GM23248 (cell line): ENCODE measurements at places on chromosomes 2 and 18. TPM values are rescaled to one million over a fixed set of nuclear protein-coding genes. Genes with fewer than 3 reads are reported as not detected.

- DNase-seq, result peak; percentile 41
Measured at GRCh38 chr2:203787979-203788378, 79.6 kb upstream of the CTLA4 start.

DNA sequence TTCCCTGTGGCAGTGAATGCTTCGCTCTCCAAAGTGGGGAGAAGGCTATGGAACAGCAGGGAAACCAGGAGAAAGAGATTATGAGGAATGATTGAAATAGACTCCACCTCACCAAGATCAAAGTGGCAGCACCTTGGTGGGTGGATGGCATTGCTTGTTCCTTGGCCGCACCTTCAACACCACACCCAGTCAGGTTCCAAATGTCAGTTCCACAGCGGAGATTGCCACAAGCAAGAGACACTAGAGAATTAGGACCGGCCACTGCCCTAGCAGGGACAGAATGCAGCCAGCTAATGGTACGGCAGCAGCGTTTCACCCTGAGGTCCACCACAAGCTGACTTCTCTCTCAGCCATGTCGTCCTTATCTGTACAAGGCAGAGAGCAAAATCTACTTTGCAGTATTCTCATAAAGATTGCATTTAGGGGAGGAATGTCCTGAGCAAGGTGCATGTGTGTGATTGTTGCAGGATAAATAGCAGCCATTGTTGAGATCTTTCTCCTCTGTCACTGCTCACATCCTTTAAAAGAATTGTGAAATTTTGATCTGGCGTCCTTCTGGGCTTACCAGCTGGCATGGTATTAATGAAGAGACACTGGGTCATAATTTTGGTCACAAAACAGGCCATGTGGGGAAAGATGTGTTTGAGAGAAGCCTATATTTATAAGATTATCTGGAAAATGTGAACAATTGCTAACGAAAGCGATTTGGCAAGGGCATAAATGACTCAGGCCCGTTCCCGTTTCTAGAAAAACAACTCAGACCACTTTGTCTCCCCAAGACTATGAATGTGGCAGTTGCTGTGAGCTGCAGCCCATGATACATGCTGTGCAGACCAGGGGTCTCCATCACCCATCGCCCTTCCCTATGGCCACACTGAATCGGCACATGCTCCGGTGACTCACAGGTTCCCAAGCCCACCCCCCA is 228.6 kb upstream of the ID2 start:
- DNase-seq, result peak; percentile 79

GRCh38 chr18:24209558-24209957 is 70.7 kb downstream of the CABYR start:
- DNase-seq, result no peak

The C2orf81 gene
- 6.0 TPM in 2 replicates for polyA plus RNA-seq

DNA sequence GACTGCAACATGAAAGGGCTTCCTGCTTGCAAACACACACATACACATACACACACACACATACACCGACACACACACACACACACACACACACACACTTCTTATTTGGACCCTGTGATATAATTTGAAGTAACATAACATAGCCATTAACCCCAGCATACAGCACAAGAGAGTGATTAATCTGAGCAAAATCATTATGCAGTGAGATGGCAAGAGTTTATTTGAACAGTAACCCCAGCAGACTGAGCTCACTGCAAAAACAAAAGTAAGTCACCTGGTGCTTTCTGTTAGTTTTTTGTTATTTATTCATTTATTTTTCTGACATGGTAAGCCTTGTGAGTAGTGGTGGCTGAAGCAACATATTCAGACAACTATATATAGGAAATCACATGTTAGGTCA is 93.7 kb downstream of the NOL4 start:
- no peak for DNase-seq

The CNTNAP5 gene
- polyA plus RNA-seq, result not detected in 2 replicates

DNA sequence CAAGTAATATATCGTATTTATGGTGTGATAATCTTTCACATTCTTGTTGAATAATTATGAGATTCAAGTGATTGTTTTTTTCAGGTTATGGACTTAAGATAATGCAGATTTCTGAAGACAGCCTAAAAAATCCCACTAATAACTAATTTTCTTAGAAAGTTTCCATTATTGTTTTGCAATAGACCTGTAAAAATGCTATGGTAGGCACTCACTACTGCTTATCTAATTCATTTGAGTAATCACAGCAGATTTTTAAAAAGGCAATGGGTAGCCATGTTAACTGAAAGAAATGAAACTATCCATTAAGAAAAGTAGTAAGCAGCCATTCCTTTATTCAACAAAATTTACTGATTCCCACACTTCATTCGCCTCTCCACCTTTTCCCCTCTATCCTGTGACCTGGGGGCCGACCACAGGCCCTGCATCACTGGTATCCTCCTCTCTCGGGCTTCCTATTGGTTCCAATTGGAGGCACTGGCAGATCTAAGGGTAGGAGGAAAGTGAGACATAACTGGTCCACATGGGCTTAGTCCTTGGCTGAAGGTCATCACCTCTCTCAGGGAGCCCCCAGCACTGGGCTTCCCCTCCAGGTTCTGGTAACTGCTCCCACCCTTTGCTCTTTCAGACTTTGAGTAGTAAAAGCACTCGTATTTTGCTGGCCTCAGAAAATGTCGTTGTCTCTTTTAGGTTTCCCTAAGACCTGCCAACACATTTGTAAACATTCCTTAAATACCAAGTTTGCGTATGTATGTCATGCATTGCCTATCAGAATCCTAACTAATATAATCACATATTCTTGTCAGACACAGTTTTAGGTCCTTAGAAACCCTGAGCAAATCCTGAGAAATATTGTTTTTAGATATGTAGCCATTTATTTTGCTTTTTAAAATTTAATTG is 18.5 kb downstream of the RBMS1 start:
- no peak for DNase-seq

DNA sequence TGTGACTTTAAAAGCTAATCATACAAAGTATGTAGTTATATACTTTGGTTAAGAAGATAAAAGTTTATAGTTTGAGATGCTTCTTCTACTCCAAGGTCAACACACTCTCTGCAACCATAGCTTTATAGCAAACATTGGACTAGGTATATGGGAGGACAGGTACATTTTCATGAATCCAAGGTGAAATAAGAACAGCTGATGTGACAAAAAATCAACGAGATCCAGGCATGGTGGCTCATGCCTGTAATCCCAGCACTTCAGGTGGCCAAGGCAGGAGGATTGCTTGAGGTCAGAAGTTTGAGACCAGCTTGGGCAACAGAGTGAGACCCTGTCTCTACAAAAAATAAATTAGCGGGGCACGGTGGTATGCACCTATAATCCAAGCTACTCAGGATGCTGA is 163.3 kb upstream of the VWC2L start:
- no peak for DNase-seq

The GREB1 gene
- 0.05 TPM in 1 of 2 replicates, not detected in the other for polyA plus RNA-seq

The ZEB2 gene
- polyA plus RNA-seq, result 25.6 and 26.2 TPM in 2 replicates

GRCh38 chr2:223644136-223644535 is 42.0 kb upstream of the SCG2 start:
- no peak for DNase-seq

DNA sequence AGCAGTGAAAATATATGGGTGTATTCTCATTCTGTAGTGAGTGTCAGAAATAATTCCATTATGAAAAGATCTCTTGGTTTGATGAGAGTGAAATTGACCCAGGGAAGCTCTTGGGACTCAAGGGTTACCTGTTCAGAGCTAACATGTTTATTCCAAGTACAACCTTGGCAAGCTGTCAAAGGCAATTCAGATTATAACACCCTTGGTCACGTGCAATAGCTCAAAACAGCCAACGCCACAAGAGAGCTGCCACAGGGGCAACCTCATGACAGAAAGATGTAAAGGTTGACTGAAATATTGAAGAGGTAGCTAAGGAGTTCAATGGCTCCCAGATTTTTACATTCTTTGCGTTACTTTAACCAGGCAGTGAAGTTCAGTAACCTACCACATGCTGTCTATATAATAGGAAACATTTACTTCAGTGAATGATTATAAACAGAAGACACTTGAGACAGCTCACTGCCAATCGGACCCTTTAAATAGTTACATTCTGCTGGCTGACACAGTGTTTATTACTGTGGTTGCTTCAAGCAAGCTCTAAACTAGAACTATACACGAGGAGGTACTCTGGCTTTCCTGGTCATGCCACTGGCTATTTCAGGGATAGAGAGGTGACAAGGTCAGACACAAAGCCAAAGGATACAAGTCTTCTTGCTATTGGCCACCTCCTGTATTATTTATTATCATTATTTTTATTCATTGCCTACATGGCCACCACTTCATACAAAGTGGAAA is 187.3 kb downstream of the PID1 start:
- no peak for DNase-seq

GRCh38 chr18:38576916-38577315 is 1011.3 kb upstream of the CELF4 start:
- no peak for DNase-seq

- DNase-seq, result no peak
Measured at GRCh38 chr2:2547451-2547850, 216.4 kb upstream of the MYT1L start.

DNA sequence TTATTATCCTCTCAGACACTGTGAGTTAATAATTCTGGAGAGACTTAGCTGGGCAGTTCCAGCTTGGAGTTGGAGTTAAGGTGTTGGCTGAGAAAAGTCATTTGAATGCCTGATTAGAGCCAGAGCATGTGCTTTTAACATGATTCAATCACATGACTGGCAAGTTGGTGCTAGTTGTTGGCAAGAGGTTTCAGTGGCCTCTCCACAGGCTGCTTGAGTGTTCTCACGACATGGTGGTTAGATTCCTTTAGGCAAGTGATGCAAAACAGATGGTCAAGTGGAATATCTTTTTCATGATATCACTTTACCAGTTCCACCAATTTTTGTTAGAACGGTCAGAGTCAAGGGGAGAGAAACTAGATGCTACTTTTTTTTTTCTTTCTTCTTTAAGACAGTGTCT is 262.7 kb upstream of the FN1 start:
- peak; percentile 98 for DNase-seq

The RGPD3 gene
- polyA plus RNA-seq, result 0.06 and 0.08 TPM in 2 replicates
